Psoas muscle (tissue), 8 donors: ENCODE measurements at places on chromosomes 6 and 20. TPM values are rescaled to one million over a fixed set of nuclear protein-coding genes. Genes with fewer than 3 reads are reported as not detected.
A peak's percentile ranks its signal among the peaks of the same experiment; 100 is the strongest.

DNA sequence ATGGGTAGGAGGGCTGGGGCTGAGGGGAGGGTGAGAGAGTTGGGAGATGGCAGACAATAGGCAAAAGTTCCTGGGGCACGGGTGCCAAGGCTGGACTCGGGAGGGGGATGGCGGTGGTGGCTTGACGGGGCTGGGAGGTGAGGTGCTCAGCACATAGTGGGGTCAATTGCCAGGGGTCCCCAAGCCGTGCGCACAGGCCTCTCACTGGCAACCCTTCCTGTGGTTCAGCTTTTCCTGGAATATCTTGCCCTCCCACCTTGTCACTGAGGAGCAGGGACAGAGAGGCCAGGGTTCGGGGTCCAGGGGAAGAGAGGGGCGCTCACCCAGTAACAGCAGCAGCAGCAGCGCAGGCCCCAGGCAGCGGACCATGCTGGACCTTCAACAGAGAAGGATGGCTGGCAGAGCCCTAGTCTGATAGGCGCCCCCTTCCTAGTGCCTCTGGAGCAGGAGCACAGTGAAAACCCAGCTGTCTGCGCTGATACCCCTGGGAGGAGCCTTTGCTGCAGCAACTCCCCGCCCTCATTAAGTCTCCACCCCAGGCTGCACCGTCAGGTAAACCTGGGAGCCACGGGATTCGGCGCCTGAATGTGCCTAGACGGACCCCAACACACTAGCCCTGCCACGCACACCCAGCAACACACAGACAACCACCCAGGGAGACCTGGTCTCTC is at the start of gene GFRA4:
Gene GFRA4, minus strand, starts transcription at position 369 of the 671 bp plus-strand sequence. Its CDS starts 0 bp downstream, at position 369.
- DNase-seq = no peak

GRCh38 chr6:17836293-17836692 is 129.6 kb upstream of the NUP153 start:
- no peak for DNase-seq

- DNase-seq = no peak
Observed at GRCh38 chr6:16179970-16180431, 51.1 kb downstream of the MYLIP start.

DNA sequence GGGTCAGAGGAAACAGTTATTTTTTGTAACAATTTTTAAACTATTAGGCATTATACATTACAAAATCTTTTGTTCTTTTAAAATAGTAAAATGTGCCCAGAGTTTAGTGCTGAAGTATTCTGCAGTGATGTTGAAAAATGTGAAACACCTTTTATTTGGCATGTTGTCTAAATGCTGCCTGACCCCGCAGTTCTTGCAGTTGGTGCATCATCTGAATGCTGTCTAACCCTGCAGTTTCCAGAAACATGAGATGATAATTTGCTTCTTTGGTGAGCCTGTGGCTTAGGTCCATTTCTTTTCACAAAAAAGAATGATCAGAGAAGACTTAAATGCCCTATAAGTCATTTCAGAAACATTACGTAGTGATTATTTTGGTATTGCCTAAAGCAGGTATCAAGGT is 82.4 kb downstream of the RNF217 start:
- DNase-seq = no peak

- no peak for DNase-seq
Observed at GRCh38 chr6:10951675-10952282, 64.9 kb downstream of the SYCP2L start.

- DNase-seq = no peak
Observed at GRCh38 chr20:10682939-10683338, 9.1 kb upstream of the JAG1 start.

The KHDC1 gene
- 0.81 TPM for total RNA-seq

- DNase-seq = no peak
Observed at GRCh38 chr6:20025681-20026080, 186.6 kb downstream of the MBOAT1 start.

DNA sequence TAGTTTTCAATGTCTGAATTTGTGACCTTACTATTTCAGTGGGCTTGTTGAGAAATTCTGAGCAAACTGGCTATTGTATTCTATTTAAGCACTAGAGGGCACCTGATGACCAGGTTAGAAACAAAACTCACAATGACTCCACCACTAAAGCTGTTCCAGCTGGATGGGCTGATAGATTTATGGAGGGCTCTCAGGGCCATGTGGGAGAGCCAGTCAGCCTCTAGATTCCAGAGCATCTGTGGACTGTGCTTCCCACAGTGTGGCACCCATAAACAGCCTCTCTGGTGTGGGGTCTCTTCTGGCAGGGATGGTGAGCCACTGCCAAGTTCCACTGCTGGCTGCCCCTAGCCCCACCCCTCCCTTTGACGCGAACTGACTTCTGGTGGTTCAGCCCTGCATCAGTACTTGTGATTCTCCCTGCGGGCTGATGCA is 29.2 kb downstream of the C6orf58 start:
- peak; percentile 31 for DNase-seq

The FOXQ1 gene
- total RNA-seq = not detected

The VWA7 gene
- 7.9 TPM for total RNA-seq

DNA sequence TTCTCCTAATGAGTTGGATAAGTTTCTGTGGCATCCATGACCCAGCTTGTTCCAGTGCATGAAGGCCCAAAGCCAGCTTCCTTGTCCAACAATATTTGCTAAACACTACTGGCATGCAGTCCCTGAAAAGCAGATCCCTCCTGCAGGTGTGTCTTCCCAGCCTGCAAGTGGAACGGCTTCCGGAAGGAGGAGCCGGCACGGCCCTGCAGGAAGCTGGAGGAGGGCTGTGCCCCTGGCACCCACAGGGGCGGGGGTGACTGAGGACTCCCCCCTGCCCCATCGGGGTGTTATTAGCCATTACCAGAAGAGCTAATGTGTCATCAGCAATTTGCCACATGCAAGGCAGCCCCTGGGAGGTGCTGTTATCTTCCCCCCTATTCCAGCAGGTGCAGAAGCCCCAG is 27.4 kb downstream of the NPEPL1 start:
- peak; percentile 32 for DNase-seq

GRCh38 chr6:16700202-16700915 is 60.9 kb downstream of the ATXN1 start:
- no peak for DNase-seq

GRCh38 chr20:44326391-44327159 is 10.3 kb upstream of the R3HDML start:
- no peak for DNase-seq

GRCh38 chr20:60132162-60132826 is 174.1 kb downstream of the CDH26 start:
- no peak for DNase-seq

- DNase-seq = no peak
Observed at GRCh38 chr20:62655282-62656196, 13.2 kb downstream of the SLCO4A1 start.

DNA sequence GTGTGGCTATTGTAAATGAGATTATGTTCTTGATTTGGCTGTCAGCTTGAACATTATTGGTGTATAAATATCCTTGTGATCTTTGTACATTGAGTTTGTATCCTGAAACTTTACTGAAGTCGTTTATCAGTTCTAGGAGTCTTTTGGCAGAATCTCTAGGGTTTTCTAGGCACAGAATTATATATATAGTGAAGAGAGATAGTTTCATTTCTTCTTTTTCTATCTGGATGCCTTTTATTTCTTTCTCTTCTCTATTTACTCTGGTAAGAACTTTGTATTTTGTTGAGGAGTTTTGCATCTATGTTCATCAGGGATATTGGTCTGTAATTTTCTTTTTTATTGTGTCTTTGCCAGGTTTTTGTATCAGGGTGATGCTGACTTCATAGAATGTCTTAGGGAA is 589.2 kb upstream of the MAN1A1 start:
- DNase-seq = no peak

The SSTR4 gene
- not detected for total RNA-seq

- DNase-seq = no peak
Observed at GRCh38 chr20:63842258-63842657, 11.2 kb upstream of the ZBTB46 start.

The MYLK2 gene
- 109 TPM for total RNA-seq

The UTRN gene
- total RNA-seq = 36.6 TPM

DNA sequence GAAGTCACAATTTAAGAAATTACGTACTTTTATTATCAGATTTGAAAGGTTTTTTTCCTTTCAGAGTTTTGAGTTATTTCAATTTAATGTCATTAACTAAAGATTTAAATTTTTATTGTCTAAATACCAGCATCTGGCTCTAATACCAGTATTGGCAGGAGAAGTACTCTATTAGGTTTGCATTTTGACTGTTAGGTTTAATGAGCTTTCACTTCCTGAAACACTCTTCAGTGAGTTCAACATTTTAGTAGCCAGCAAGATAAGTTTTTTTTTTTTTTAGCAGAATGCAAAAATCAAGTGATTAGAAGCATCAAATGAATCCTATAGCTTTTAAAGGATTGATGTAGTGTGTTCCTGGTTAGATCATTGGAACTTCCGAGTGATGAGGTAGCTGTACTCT is 34.0 kb upstream of the SCGN start:
- DNase-seq = no peak

- no peak for DNase-seq
Observed at GRCh38 chr20:16526433-16527380, 46.5 kb downstream of the KIF16B start.

GRCh38 chr20:38616457-38616856 is 14.8 kb downstream of the ARHGAP40 start:
- no peak for DNase-seq

The ADNP gene
- 40.1 TPM for total RNA-seq

The MACROD2 gene
- 0.67 TPM for total RNA-seq

- no peak for DNase-seq
Observed at GRCh38 chr6:25404693-25405169, 125.6 kb downstream of the CARMIL1 start.

GRCh38 chr6:169961772-169962561 is 210.5 kb downstream of the ERMARD start:
- DNase-seq = no peak

DNA sequence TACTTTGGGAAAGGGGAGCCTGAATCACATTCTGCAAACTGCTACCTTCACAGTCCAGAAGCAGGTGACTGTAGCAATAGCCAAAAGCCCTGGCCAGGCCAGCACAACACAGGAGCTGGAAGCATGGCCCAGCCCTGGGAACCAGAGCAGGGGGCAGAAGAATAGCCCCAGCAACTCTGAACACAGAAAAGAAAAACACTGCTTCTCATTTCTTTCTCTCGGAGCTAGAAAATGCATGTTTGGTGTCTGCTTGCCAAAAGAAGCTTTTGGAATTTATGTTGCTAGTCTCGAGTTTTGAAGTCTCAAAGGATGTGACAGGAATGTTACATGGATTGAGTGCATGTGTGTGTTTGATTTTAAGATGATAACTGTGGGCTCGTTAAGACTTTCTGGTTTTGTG is 79.8 kb upstream of the SCAF8 start:
- DNase-seq = no peak

GRCh38 chr6:80541181-80541580 is 434.7 kb downstream of the BCKDHB start:
- DNase-seq = no peak

The SIRPB1 gene
- total RNA-seq = 3.6 TPM

DNA sequence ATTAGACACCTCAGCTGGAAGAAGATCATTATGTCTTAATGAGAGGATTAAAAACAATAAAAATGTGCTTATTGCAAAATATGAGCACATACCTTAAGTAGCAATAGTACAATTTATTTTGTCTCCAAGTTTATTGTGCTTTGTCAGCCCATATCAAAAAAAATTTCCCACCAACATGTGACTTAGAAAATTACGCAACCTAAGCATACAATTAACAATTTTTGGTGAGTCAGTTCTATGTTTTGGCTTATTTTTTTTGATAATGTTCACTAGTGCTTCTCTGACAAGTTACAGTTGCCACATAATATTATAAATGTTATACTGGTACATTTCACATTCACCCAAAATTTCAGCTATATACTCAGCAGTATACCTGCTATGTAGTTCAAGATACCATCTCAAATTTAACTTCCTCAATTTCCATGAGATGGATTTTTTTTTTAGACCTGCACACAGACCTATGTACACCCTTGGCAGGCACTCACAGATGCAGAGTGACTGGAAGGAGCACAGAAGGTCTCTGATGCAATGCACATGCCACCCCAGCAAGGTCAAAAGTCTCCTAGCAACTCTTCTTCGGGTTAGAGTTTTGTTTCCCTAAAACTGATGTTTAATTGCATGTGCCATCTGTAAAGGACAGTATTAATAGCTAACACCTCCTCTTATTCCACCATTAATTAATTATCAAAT is 112.4 kb downstream of the PRKN start:
- DNase-seq = no peak

The C2 gene
- total RNA-seq = 3.3 TPM

DNA sequence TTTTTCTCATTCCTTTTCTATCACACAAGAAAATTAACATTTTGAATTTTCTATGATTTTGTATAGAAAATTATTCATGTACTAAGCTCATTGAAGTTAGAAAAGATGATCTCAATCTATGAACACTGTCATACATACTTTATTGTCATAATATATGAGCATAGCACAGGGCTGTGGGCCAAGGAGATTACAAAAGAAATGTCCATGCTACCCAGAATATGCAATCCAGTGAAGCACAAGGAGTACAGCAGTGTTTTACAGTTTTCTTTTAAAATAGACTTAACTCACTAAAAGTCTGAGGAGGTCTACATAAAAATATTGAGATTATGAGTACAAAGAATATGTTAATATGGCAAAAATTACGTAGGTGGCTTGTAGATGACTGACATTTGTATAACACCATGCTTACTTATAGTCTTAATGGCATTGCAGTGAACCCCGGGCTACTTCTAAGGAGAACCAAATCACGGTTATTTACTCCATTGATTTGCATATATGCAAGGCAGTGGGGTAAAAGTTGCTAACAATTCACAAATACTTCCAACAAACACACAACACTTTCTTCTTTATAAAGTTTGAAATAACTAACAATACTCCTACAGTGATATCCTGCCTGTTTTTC is 257.1 kb downstream of the BCKDHB start:
- no peak for DNase-seq

The PAX1 gene
- 0.34 TPM for total RNA-seq

DNA sequence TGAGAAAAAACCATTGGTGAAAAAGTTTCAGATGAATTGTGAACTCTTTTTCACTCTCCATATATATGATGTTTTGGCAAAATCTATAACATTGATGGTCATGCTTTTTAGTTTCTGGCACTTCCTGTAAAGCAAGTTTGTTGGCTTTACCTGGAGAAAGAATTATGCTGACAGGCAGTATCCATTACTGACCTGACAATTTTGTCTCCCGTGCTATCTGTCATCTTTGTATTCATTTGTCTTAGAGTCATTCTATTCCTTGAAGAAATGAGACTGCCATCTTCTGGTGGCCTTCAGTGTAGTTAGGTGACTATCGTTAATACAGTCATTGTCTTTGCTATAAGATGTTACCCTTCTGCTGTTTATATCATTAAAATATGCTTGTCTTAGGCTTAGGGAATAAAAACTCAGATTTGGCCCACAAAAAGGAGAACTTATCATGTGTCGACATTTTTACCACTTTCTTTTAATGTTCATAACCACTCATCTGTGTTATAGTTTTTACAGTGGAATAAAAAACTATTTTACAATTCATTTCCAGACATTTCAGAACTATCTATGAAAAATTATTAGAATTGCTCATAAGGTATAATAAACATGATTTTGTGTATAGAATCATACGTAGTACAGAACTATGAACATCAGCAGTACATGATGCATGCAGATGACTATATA is 707.0 kb downstream of the EPM2A start:
- no peak for DNase-seq

The LY6G6D gene
- total RNA-seq = not detected

GRCh38 chr6:130647246-130647645 is 180.0 kb upstream of the SMLR1 start:
- no peak for DNase-seq

The EEF1A1 gene
- 2,379 TPM for total RNA-seq

The HS3ST5 gene
- 2.9 TPM for total RNA-seq

The ZNF165 gene
- total RNA-seq = 0.30 TPM
